ENCODE measurements at places on chromosomes 7 and 10.

DNA sequence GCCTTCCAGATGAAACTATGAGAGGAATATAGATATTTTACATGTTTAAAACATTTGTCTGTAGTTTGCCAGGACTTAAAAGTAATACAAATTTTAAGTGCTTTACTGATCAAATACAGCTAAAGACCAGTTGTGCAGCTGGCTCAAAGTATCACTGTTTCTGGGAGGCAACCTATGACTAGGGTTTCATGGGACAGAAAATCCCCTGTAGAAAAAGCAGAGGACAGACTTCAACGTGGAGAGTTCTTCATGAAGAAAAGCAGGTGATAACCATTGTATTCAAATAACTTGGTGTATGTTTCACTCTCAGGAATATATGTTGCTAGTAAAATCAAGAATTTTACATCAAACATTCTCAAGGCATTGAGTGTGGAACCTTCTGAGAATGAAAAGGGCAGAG is 40.9 kb downstream of the PTER start:
- no peak for DNase-seq

DNA sequence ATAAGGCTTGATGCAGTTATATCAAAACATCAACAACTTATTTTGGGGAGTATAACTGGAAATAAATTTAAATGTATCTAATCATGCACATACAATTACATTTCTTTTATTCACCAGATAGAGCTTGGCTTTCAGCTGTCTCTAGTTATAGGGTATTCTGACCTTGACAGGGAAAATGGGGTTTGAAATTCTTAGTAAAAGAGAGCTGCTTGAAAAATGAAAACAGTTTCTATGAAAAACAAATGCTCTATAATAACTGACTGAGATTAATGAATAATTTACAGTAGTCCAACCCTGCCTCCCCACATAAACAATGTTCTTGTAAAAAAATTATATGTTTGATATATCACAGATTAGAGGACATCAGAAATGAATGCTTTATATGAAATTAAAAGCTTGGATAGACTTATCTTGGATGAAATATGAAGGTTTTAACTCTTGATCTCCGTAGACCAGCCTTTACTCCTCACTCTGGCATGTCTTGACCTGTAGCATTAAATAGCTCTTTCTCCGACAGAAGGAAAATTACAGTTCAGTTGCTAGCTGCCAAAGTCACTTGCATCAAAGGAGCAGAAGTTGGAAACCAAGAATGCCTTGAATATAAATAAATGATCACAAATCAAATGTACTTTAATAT is 32.1 kb downstream of the VWC2 start:
- DNase-seq, result no peak

- DNase-seq, result no peak
These were observed 181.2 kb downstream of the TWIST1 start for GRCh38 chr7:18936265-18936664.

GRCh38 chr7:44122529-44122928 is 819 bp downstream of the POLD2 start:
- DNase-seq, result no peak

- DNase-seq, result peak; percentile 40
These were observed 83.5 kb downstream of the GNAT3 start for GRCh38 chr7:80428161-80429054.

GRCh38 chr10:90398566-90398965 is 459.3 kb downstream of the HTR7 start:
- no peak for DNase-seq

DNA sequence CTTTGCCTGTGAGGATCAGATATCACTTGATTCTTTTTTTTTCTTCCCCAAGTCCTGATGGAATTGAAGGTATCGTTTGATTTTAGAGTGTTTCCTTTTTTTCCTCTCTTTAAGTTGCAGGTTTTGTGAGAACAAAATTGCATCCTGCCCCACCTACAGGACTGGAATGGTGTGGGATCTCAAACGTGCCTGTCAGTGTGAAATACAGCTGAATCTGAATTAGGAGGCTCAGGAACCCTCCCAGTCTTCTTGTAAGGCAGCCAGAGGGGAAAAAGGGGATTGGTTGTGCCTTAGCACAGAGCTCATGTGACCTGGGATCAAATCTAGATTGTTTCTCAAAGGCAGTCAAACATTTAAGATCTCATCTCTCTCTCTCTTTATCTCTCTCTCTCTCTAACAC is 32.7 kb upstream of the KLHL7 start:
- no peak for DNase-seq

GRCh38 chr7:100090527-100091410 is 2.0 kb downstream of the COPS6 start:
- DNase-seq, result no peak

DNA sequence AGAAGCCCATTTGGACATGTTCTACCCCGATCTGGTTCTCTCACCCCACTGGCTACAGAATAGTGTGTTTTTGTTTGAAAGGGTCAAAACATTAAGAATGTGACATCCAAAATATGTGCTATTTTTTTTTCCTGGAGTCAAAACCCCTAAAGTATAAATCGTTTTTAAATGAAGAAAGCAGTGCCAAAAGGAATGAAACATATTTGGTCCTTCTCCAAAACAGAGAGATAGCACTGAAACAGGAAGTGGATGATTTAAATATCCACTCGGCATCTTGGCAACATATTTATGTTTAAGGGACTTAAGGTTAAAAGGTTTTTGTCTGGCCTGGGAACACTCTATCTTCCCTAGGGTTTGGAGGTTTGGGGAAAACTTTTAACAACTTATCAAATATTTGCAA is 32.3 kb downstream of the CALD1 start:
- DNase-seq, result no peak

Measured in trophoblast cell (in vitro differentiated cells and primary cell).